Vagina (tissue), 2 donors: ENCODE measurements at places on chromosomes 16 and 17.

DNA sequence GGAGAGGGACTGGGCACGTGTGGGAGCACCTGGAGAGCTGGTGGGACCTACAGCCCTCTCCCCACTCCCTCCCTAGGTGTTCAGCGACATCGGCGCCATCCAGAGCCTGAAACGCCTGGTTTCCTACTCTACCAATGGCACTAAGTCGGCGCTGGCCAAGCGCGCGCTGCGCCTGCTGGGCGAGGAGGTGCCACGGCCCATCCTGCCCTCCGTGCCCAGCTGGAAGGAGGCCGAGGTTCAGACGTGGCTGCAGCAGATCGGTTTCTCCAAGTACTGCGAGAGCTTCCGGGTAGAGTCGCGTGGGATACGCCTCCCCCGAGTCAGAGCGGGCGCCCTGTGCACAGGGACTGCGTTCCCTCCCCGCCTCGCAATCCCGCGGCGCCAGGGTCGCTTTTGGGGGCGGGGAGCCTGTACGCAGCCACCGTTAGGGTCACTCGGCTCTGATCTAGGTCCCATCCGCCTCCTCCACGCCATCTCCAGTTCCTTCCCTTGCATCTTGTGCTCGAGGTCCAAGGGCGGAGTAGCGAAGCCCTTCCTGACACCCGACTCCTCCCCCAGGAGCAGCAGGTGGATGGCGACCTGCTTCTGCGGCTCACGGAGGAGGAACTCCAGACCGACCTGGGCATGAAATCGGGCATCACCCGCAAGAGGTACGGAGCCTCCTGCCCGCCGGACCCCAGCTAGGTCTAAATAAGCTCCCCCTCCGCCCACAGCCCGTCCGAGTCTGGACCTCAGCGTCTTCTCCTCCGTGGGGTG lies 13.0 kb downstream of the SARM1 start:
- no peak for DNase-seq

GRCh38 chr16:1261131-1261892 lies 5.4 kb downstream of the TPSD1 start:
- no peak for DNase-seq

DNA sequence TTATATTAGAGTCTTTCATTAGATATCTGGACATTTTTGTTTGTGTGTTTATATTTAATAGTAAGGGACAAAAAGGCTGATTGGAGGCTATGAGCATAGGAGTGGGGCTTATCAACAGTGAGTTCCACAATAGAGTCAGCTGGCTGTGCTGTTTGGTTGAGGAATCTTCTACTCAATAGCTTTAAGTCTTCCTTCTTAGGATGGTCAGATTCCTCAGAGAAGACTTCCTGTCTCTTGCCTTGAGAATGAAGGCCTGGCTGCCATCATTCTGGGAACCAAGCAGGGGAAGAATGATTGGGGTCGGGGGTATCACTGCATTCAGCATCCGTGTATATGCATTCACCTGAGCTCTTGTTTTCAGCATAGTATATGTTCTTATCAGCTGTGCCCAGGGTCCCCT lies 31.9 kb upstream of the ABCC11 start:
- DNase-seq, result no peak

DNA sequence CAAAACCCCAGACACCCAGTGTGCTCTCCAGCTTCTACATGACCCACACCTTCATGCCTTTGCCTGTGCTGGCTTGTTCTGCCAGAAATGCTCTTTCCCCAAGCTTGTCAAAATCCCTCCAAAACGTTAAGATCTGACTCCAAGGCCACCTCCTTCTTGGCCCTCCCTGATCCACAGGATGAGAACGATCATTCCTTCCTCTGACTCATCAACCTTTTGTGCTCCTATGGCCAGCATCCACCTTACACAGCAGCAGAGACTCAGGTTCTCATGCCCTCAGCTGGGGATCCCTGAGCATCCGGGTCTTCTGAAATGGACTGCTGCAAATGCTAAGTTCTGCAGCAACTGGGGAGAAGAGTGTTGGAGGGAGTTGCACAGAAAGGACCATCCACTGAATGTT lies 2.9 kb downstream of the ZBTB4 start:
- no peak for DNase-seq

- DNase-seq, result no peak
These were observed 151.9 kb upstream of the MAF start for GRCh38 chr16:79752396-79752795.
